ENCODE measurements at places on chromosomes 2 and 18.

GRCh38 chr2:124797049-124797448, 772.0 kb downstream of the CNTNAP5 start:
- DNase-seq, result no peak

GRCh38 chr2:114007436-114007835, 117.5 kb downstream of the ACTR3 start:
- DNase-seq, result no peak

DNA sequence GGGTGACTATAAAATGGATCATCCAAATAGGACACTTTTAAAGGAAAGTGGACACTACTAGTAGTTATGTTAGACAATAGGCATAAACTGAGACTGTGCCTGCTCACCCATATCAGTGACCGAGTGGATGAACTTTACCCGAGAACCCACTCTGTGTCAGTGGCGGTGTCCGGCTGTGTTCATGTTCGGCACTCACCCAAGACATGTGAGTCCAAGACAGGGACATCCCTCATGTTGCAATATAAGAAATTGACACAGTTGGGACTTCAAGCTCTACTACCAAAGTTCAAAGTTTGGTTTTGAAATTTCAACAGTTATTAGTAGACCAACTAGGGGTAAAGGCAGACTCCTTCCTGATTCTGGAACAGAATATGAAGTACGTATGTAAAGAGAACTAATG, 326.3 kb upstream of the TNP1 start:
- no peak for DNase-seq

- DNase-seq, result no peak
Measured at GRCh38 chr2:41711736-41712135, 336.1 kb upstream of the PKDCC start.

DNA sequence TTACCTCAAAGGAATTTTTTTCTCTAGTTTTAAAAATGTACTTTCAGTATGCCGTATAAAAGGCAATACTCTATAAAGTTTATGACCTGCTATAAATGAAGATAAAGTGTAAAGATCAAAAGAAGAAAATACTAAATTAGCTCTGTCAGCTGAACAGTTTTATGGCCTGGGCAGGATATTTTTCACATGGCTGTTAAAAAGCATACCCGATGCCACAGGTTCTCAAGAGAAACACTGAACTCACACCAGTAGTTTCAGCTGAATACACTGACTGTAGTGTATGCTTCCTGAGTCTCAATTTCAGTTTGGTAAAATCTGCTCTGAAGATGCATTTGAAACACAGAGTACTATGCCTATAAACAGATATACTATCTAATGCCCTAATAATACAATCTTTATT, 126.0 kb downstream of the PIGN start:
- no peak for DNase-seq

GRCh38 chr2:119112770-119113488, 45.6 kb downstream of the C1QL2 start:
- no peak for DNase-seq

DNA sequence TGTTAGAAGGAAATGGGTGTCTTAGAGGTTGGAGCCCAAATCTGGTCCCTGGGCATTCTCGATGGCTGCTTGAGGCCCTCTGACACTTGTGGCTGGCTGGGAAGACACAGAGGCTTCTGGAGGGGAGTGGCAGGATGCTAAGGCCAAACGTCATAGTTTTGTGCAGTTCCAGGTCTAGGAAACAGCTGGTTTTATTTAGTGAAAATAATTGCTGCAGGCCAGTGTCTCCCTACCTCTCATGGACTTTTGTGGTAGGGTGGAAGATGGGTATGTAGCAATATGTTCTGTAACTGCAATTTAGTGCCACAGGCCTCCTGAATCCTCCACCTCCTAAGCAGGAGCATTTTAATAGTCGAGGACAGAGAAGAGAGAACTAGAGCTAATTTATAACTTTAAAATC, 32.2 kb upstream of the SPRED2 start:
- DNase-seq, result no peak

GRCh38 chr18:75267643-75268363, 57.2 kb downstream of the TSHZ1 start:
- no peak for DNase-seq

DNA sequence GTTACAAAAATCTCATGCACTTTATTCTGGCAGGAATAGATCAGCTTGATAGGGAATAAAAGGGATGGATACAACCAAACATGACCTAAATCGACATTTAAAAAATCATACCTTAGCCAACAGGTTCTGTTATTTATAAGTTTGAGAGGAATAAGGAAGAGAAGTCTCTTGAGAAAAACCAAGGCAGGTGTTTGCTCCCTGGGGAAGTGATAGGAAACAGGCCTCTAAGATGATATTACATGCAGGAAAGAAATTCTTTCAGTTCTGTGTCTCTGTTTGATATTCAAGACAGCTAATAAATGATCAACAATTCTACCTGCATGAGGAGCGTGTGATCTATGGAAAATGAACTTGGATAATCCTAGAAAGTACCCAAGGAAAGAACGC, 184.8 kb upstream of the ZEB2 start:
- DNase-seq, result no peak

DNA sequence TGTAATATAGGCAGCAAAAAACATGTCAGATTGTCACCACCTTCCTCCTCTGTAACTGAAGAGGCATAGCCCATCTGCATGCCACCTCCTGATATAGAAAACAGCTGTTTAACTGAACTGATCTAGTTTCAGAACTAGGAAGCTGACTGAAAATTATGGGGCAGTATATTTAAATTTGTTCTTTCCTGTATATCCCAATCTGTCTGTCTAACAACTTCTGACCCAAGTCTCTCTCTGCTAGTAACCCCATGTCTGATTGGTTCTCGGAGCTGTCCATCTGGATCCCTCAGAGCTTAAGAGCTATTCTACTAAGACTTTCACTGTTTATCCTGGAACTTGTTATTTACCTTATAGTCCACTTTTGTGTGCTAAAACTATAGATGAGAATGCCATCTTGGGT, 68.2 kb upstream of the SLC35G4 start:
- DNase-seq, result no peak
